ENCODE measurements at places on chromosomes 7 and 10.
A peak's percentile ranks its signal among the peaks of the same experiment; 100 is the strongest.

DNA sequence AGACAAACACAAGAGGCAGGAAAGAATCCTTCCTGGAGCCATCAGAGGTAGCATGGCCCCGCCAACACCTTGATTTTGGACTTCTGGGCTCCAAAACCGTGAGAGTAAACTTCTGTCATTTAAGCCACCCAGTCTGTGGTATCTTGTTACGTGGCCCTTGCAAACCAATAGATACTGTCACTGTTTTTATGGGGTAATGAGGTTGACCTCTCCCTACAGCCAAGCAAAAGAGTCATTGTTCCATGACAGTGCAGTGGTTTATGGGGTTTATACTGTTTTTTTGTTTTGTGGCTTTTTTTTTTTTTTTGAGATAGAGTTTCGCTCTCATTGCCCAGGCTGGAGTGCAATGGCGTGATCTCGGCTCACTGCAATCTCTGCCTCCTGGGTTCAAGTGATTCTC lies 32.8 kb downstream of the KIAA1549 start:
- no peak for DNase-seq

DNA sequence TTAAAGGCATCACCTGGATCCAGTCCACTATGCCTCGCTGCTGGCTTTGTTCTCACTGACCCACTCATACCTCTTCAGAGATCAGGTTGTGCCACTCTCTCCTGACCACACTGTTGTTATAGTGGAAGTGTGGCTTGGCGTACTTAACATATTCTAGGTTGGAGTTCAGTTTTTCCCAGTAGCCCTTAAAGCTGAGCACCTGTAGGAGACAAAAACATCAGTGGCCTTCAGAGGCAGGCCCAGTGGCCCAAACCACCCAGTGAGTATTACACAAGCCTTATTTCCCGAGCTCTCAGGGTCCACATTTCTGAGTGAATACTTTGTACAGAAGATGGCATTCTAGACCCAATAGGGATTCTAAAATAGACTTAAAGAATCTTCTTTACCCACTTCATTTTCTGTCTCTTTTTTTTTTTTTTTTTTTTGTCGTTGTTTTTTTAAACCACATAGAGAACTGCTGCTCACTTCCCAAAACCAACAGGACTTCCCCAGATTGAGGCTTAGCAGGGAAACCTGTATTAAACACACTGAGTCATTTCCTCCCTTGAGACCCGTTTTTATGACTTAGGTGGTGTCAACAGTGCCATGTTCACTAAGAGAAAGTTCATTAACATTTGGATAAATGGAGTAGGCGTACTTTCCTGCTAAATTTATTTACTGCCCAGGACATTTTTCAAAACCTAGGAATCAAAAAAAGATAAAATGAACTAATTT lies 85.8 kb downstream of the GSAP start:
- DNase-seq, result peak; percentile 71

DNA sequence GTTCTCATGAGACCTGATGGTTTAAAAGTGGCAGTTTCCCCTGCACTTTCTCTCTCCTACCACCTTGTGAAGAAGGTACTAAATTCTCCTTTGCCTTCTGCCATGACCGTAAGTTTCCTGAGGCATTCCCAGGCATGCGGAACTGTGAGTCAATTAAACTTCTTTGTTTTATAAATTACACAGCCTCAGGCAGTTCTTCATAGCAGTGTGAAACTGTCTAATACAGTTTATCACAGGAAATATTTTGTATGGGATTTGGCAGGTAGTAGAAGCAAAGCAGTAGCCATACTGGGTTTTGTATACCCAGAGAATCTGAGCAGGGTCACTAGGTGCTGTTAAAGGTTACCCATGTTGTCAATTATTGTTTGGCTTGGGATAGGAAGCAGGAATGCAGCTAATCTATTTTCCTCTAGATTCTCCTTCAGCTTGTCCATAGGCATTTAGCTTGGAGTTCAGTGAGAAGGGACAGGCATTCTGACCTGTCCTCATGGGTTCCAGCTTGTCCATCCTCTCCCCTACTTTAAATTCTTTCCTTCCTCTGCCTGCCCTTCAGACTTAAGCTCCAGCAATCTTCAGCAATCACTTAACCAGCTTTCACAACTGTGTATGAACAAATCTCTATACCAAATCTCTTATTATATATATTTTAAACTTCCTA lies 186.7 kb downstream of the PCLO start:
- DNase-seq, result no peak

DNA sequence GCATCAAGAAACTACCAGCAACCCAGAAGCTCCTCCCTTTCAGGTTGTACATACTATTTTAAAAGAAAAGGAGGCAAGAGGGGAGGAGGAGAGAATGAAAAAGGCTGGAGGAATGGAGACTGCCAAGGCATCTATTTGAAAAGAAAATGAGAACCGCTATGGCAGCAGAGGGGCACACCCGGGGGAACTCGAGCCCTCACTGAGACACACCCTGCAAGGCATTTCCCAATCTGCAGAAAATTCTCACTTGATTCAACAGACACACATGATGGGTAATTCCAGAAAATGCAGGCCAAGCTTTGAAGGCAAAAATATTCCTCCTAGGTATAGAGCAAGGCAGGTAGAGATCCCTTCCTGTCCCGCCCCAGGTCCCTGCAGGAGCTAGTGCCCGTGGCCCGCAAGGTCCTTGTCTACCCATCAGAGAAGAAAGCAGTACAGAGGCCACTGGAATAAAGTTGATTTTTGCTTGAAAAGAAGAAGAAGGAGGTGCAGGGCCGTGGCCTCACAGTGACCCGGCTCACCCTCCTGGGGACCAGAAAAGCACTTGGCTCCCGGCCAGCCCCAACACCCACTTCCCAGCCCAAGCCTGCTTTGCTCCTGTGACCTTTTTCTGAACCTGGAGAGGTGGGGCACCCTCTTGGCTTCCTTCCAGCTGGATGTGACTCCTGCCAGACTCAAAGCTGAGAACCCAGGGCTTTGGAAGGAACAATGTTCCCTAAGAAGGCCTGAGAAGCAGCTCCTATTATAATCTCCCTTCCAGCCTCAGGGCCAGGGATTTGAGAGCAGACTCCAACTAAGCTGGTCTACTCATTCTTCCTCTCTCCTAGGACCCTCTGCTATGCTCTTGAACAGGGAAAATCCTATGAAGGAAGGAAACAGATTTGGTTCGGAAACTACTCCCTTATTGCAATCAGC lies 6.2 kb upstream of the PIK3CG start:
- peak; percentile 26 for DNase-seq

DNA sequence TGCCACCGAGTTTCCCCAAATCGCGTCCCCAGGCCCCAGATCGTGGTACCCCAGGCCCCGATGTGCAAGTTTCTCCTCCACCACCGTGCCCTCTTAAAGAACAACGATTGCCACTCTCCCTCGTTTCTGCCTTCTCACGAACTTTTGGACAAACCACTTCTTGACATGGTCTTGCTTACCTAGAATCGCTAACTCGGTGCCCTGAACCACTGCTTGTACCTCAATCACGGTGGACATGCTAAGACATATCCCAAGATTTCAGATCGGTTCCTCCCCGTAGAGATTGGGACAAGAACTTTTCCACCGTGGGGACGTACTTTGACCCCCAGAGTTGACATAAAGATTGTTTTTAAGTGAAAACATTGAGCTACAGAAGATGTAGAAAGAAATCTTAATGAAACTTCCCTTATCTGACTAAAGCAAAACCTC lies 477 bp upstream of the ZC3HAV1 start:
- DNase-seq, result no peak

- no peak for DNase-seq
These were observed 105.0 kb downstream of the KMT2C start for GRCh38 chr7:152330827-152331226.

DNA sequence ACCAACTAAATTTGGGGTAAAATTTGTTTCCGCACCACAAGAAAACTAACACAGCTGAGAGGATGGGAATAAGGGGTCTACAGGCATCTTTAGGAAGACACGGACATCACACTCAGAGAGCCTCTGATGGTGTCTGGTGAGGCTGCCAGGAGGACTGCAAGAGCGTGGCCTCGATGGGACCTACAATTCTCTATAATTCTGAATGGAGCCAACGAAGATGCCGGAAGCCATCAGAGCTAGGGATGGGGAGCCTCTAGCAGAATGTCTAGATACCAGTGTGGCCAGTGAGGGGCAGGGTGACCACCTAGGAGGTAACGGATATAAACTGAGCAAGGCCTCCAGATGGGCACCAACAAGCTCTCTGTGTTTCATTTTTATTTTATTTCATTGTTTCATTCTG lies 7.5 kb downstream of the GRID1 start:
- no peak for DNase-seq

DNA sequence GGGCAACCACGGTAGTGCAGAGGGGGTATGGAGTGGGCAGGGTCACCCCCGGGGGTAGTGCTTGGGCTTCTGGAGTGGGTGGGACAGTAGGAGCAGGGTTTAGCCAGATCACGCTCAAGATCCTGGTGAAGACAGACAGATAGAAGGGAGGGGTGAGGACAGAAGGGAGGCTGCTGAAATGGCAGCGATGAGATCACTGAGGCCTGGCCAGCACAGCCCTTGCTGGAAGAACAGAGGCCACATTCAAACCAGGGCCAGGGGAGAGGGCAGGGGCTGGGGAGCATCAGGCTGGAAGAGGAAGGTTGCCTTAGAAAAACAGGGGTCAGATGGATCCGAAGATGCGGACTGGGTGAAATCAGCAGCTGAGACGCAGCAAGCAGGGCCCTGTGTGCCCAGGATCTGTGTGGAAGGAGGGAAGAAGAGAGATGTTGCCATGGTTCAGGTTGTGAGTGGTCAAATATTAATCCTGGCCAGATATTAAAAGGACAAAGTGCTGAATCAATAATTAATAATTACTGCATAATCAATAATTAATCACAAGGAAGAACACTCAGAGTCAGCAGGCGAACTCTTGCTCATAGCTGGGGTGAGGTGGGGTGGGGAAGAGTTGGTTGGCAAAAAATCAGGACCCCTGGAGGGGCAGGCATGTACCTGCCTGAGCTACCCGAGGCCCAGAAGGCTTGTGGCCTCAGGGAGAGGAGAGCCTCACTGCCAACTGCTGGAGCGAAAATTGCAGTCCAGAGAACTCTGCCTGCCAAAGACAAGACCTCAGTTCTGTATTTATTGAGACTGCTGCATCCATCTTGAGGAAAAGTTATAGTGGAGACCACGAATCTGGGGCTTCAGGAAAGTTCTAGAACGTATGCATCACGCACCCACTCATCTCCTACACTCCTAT lies 105.7 kb downstream of the GRB10 start:
- DNase-seq, result no peak

- DNase-seq, result no peak
These were observed 57.4 kb upstream of the EGFR start for GRCh38 chr7:54961391-54961790.

DNA sequence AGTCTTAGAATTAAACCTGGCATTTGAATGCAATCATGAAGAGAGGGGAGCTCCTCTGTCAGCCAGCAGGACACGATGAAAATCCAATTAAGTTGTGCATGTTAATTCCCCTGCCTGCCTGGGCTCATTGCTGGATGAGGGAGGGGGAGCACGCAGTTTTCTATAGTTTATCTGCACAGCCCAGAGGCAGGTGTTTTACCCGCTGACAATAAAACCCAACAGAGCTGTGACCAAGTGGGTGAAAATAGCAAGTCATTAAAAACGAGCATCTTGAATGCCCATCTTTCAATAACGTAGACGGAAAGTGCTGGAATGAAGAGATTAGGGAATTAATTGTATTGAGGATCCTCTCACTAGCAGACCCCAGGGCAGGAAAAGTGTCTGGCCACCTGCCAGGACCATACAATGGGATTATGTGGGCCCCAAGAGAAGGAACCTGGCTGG lies 100.1 kb upstream of the FAM20C start:
- DNase-seq, result no peak

DNA sequence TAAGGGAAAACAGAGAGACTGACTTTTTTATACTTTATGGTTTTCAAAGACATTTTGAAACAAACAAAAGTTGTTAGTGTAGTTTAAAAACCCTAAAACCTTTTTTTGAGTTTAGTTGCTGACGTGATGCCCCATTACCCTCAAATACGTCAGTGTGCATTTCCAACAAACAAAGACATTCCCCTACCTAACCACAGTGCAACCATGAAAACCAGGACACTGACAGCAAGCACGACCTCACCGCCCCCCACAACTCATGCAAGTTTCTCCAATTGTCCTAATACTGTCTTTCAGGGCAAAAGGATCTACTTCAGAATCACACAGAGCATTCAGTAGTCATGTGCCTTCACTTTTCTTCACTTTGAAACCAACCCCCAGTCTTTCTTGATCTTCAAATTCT lies 75.0 kb downstream of the WNT2 start:
- DNase-seq, result no peak

Measured in kidney capillary endothelial cell (primary cell).